ENCODE measurements at places on chromosomes 1 and 21.

GRCh38 chr21:37921091-37921490 is 4.8 kb upstream of the KCNJ6 start:
- no peak for DNase-seq

DNA sequence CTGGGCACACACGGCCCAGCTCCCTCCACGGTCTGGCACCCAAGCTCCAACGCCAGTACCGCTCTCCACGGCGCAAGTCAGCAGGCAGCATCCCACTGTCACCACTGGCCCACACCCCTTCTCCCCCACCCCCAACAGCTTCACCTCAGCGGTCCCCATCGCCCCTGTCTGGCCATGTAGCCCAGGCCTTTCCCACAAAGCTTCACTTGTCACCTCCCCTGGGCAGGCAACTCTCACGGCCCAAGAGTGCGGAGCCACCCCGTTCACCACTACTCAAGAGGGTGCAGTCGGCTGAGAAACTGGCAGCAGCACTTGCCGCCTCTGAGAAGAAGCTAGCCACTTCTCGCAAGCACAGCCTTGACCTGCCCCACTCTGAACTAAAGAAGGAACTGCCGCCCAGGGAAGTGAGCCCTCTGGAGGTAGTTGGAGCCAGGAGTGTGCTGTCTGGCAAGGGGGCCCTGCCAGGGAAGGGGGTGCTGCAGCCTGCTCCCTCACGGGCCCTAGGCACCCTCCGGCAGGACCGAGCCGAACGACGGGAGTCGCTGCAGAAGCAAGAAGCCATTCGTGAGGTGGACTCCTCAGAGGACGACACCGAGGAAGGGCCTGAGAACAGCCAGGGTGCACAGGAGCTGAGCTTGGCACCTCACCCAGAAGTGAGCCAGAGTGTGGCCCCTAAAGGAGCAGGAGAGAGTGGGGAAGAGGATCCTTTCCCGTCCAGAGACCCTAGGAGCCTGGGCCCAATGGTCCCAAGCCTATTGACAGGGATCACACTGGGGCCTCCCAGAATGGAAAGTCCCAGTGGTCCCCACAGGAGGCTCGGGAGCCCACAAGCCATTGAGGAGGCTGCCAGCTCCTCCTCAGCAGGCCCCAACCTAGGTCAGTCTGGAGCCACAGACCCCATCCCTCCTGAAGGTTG is 97.6 kb downstream of the PIK3R3 start:
- no peak for DNase-seq

GRCh38 chr1:184503221-184503749 is 116.5 kb downstream of the C1orf21 start:
- DNase-seq = no peak

GRCh38 chr21:29346281-29346680 is 47.6 kb downstream of the BACH1 start:
- no peak for DNase-seq

- DNase-seq = peak; percentile 53
Measured at GRCh38 chr1:165408518-165408917, 36.4 kb downstream of the RXRG start.

DNA sequence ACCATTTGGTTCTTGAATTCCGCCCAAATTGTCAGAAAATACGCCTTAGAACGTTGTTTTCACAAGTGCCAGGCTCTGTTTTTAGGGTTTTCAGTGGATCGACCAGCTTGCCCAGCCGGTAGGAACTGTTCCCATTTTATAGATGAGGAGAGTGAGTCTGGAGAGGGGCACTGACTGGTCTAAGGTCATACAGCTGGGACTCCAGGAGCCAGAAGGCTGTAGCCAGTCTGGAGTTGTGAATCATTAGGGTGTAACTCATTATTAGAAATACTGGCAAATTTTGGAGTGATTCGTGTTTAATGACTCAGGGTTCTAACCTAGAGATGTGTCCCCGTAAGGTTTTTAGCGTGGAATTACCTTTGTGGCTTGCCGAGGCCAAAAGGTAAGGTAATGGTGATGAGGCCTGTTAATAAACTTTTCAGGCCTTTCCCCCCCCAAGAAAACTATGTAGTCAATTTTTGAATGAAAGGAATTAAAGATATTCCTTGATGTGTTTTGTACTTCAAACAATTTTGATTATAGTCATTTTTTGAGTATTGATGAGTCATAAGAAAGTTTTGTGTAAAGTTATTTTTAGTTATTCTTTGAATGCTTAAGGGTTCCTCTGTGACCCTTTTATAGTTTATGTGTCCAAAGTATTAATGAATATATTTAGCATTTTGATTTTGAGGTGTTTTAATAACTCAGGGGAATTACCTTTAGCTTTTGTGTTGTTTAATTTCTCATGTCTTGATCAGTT is 2.1 kb downstream of the DYRK1A start:
- no peak for DNase-seq

- DNase-seq = peak; percentile 12
Measured at GRCh38 chr21:41973427-41973831, 19.6 kb upstream of the C2CD2 start.

GRCh38 chr1:42776502-42776901 is 8.3 kb upstream of the TMEM269 start:
- no peak for DNase-seq

- DNase-seq = no peak
Measured at GRCh38 chr21:37378700-37379139, 12.1 kb downstream of the DYRK1A start.

GRCh38 chr1:168291222-168291837 is 10.7 kb downstream of the TBX19 start:
- no peak for DNase-seq

DNA sequence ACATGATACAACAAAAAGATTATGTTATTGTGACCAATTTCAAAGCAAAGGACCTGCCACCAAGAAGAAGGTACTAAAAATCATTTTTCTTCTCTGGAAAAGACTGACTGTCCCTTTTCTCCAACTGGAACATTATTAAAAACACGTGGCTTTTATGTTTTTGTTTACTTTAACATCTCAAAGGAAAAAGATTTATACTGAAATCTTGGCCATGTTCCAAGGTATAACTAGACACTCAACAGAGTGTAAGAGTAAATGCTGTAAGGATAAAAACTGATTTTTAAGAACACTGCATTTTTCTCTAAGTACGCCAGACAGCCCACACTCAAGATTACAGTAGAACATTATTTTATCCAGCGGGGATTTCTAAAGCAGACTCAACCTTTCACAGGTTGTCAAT is 62.1 kb downstream of the BRWD1 start:
- DNase-seq = no peak

GRCh38 chr1:3779265-3779911 is 6.8 kb downstream of the SMIM1 start:
- no peak for DNase-seq

DNA sequence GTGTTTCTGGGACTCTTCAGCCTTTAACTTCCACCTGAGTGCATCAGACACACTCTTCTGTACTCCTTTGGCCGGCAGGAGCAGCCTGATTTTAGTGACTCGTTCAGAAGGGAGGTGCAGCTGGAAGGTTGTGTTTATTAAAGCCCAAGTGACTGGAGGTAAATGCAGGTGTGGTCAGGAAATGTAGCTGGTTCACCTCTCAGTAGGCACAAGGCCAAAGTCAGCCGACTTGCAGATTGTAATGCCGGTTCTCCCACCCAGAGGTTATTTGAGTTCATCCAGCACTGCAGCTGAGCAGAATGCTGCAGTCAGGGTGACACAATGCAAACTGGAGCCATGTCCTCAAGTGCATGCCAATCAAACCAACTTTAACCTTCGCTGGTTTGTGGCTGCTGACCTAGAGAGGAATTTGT is 91.5 kb downstream of the SPATA46 start:
- peak; percentile 84 for DNase-seq

DNA sequence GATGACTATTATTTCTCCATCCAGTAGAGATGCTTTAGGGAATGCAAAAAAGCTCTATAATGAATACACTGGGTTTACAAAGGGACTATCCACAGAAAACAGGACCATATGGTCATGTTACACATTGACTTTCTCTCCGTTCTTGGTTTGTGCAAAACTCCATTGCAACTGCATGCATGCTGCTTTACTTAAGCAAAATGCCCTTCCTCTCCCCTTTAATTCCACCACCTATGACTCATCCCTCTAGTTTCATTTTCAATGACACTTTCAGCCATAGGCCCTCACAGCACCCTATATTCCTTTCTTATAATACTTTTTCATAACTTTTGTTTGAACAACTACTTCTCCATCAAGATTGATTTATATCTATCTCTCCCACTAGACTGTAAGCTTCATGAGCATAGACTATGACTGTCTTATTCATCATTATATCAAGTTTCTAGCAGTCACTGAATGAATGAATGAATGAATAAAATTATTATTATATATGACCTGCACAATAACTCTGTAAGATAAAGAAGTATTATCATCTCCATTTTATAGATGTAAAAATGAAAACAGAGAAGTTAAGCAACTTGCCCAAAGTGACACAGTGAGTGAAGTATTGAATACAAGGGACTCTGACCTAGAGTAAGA is 248.9 kb downstream of the PLPP3 start:
- DNase-seq = no peak

GRCh38 chr1:198295225-198295624 is 138.4 kb downstream of the NEK7 start:
- no peak for DNase-seq
